ENCODE measurements at places on chromosomes 2 and 18. TPM values are rescaled to one million over a fixed set of nuclear protein-coding genes. Genes with fewer than 3 reads are reported as not detected.

Gene REG1B
- total RNA-seq, result not detected

Gene CCDC150
- total RNA-seq, result 5.2 TPM

Gene ZSWIM2
- total RNA-seq, result not detected

Gene IGFBP5
- 0.31 TPM for total RNA-seq

Gene ARHGEF33
- total RNA-seq, result 0.11 TPM

Gene COL6A3
- 0.10 TPM for total RNA-seq

Gene NEB
- 0.34 TPM for total RNA-seq

Gene CDH2
- 35.9 TPM for total RNA-seq

Gene BOLL
- not detected for total RNA-seq

Gene IL1R1
- total RNA-seq, result 24.5 TPM

Gene INPP5D
- 0.49 TPM for total RNA-seq

Gene RAB17
- total RNA-seq, result 0.12 TPM

Gene RTN4
- total RNA-seq, result 481 TPM

Gene ASPRV1
- total RNA-seq, result 0.37 TPM

Gene LYPD6B
- total RNA-seq, result not detected

Gene IL36G
- total RNA-seq, result 0.10 TPM

Gene MROH2A
- total RNA-seq, result 0.10 TPM

Gene ST8SIA3
- not detected for total RNA-seq

Gene CNDP1
- not detected for total RNA-seq

Gene DLGAP1
- total RNA-seq, result not detected

Gene ANO7
- total RNA-seq, result 2.5 TPM

Gene CAPN14
- not detected for total RNA-seq

Gene GALNT3
- not detected for total RNA-seq

Gene CYP27A1
- total RNA-seq, result 0.14 TPM

Gene IL37
- total RNA-seq, result not detected

Gene ANKRD29
- 11.8 TPM for total RNA-seq

Gene ACKR3
- total RNA-seq, result 32.3 TPM

Gene UBR3
- 10.3 TPM for total RNA-seq

Gene GCKR
- 0.15 TPM for total RNA-seq

Gene MEP1B
- total RNA-seq, result 0.27 TPM

Gene PCARE
- not detected for total RNA-seq

Gene GALR1
- total RNA-seq, result not detected

Gene ATP6V1B1
- total RNA-seq, result 2.3 TPM

Gene AFF3
- not detected for total RNA-seq

Gene AGXT
- not detected for total RNA-seq

Data from A549 treated with CpdA at 1 μM for 4 hours (cell line).